ENCODE measurements at places on chromosomes 6 and 20. TPM values are rescaled to one million over a fixed set of nuclear protein-coding genes. Genes with fewer than 3 reads are reported as not detected.

Gene TRIM15
- not detected for polyA plus RNA-seq

Gene C20orf202
- 0.39 TPM for polyA plus RNA-seq

Gene LAMA5
- polyA plus RNA-seq: 58.4 TPM

- DNase-seq: no peak
These were observed 348.8 kb downstream of the PKHD1 start for GRCh38 chr6:51738614-51739013.

GRCh38 chr6:144725736-144726522 is 440.8 kb downstream of the UTRN start:
- DNase-seq: no peak

DNA sequence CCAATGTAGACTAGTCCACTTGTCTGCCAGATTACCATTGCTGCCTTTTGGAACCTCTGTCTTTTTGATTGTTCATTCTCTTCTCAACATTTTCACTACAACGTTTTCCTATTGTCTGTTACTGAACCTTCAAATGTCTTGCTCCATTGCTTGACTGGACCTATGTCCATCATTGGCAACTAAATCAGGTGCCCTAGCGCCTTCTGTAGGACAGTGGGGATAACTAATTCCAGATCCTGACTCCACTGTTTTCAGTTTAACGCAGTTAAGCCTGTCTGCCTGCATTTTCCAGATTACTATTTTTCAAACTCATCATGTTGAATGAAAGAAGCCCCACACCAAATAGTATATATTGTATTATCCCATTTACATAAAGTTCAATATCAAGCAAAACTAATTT is 433.6 kb downstream of the RNF144B start:
- no peak for DNase-seq
